Activated T-helper 2 cell treated with anti-CD3 and anti-CD28 coated beads, Interferon-gamma antibody, Interleukin-2, Interleukin-4, amounts not matched to agents 10 μg/mL and 5 μg/mL and 100 μg/mL, durations not matched to agents 14 hours and 24 hours and 36 hours (primary cell): ENCODE measurements at places on chromosomes 3 and 15.

DNA sequence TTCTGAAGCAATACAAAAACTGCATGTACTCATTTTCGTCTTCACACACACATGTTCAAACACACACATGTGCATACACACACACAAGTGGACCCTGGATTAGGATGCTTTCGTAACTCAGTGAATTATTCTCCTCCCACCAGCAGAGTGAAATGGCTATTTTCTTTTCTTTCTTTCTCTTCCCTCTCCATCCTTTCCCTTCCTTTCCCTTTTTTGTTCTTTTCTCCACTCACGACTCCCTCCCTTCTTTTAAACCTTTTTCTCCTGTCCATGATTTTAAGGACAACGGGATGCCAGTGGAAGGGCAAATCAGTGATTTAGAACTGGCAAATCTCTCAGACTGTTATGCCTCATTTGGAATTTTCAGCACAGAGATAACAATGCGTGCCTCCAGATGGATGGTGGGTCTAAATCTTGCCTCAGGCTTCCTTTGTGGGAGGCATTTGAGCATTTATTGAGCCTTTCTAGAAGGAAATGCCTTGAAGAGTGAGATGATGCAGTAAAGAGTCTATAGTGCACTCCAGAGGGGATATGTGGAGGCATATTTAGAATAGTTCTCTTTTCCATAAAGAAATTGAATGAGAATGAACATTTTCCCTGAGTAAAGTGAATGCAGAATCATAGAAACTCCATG lies 130.4 kb upstream of the SLC7A14 start:
- DNase-seq: no peak

- no peak for DNase-seq
Measured at GRCh38 chr3:179710079-179710478, 57.2 kb downstream of the USP13 start.

- DNase-seq: no peak
Measured at GRCh38 chr15:93164409-93164808, 75.4 kb upstream of the RGMA start.

- no peak for DNase-seq
Measured at GRCh38 chr15:67380921-67381320, 126.3 kb downstream of the IQCH start.

GRCh38 chr3:31622636-31623288 lies 90.0 kb downstream of the STT3B start:
- DNase-seq: no peak

- peak; percentile 3 for DNase-seq
Measured at GRCh38 chr15:25173241-25174028, 218.6 kb downstream of the SNRPN start.

DNA sequence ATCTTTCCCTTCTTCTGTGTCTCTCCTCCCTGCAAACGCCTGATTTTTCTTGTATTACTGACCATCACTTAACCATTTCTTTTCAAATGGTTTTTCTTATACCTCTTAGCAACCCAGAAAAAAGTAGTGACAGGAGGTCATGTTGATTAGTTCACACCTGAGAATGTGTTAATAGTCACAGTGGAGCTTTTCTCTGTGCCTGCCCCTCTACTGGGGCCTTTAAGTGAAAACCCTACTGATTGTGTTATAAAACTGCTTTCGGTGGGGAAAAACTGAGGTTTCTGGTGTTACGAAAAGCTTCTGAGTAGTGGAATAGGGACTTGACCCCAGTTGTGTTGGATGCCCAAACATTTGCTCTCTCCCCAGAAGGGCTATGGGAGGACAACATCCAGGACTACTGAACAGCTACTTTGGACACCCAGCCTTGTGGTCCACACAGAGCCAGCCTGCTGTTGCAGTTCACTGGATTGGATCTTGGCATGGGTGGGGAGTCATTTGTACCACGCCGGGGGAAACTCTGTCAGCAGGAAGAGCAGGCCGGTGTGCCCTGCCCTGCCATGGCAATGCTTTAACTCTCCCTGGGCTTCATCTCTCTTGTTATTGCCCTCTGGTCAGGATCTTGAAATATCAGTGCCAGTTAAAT lies 10.3 kb downstream of the GPR87 start:
- DNase-seq: no peak

- DNase-seq: no peak
Measured at GRCh38 chr3:130975251-130975650, 51.4 kb downstream of the ASTE1 start.

DNA sequence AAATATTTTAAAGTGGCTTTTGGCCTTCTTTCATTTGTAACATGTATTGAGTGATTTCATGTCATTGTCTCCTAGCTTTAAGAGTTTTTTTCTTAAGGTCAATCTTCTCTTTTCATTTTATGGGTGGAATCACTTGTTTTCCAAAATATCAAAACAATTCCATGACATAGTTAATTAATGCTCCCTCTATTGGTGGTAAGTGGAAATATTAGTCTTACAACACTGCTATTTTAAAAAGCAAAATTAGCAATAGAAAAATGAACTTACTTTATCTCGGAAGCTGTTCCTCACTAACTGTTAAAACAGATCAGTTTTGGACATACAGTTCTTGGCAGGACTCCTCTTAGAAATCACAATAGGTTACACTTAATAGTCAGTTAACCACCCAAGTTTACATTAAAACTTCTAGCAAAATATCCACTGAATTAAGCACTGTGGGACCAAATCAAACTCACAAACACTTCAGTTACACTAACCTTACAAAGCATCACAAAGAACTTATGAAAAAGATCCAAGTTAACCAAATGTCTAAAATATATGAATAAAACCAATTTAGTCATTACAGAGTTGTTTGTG lies 42.4 kb downstream of the TIGIT start:
- no peak for DNase-seq

DNA sequence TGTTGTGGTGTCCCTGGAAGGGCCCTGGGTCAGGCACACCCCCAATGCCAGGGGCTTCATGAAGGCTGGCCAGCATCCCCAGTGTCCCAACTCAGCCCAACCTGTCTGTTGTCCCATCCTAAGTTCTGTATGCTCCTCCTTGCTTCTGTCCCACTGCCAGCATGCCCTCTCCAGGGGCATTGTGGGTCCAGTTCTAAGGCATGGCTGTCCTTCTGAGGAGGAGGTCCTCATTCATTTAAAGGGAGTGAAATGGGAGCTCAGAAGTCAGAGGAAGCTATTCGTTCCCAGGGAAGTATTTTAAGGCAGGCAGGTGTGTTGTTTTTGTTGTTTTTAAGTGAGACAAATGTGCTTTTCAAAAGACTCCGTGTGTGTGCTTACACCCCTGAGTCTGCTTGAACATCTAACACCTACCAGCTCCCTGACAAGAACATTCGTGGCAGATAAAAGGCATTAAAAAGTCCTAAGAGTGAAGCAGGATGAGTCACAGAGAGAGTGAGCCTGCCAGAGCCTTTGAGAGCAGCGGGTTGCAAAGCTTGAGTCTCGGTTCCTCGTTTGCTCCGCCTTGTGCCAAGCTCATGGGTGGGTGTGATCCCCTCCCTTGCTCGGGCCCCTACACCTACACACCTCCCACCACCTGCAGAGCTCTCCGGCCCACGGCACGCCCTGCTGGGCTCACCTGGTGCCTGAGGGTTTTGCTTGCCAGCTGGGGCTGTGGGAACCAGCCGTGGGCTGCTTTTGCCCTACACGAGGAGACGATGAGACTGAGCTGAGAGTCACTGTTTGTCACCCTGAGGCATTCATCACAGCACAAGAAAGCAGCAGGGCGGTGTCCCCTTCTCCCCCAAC lies 183.4 kb upstream of the TOPAZ1 start:
- no peak for DNase-seq

DNA sequence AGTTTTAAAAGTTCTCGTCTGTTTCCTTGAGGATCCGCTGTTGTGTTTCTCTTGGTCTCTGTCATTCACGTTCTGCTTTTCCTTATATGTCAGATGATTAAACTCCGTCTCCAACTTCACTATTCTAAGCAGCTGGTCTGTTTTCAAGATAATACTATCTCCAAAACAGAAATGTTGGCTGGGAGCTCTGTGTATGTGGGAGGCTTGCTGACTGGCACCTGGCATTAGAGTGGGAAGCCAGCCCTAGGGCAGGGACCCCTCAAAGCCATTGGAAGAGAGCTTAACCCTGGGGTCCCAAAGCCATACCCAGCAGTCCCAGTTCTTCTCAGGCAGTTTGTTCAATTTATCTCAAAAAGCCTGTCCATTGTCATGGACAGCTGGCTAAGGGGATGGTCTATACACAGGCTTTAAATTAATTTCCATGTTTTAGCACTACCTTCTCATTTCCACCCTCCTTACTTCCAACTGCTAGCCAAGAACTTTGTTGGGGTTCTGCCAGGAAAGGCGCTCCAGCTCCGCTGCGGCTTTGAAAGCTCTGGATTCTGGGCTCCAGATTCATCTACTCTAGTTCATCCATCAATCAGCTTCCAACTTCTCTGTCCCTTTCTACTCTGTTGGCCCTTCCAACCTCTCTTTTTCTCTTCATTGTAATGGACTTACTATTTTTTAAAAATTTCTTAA lies 9.2 kb downstream of the BTBD1 start:
- DNase-seq: no peak

DNA sequence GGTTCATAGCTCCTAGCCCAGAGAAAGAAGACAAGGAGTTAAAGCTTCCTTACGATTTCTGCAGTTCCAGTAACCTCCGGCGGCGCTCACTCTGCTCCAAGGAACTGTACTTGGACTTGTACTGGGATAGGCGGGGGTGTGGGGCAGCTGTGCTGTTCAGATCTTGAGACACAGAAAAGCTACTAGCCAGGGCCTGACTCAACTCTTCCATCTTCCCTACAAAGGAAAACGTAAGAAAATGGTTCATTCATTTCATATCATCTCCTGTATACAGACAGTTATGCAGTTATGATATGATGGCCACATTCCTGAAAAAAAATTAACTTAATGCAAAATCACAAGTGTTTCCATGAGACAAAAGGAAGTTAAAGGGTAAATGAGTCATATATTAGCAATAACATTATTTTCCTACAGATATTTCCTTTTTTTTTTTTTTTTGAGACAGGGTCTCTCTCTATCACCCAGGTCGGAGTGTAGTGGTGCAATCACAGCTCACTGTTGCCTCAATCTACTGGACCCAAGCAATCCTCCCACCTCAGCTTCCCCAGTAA lies 4.6 kb downstream of the SNUPN start:
- no peak for DNase-seq

DNA sequence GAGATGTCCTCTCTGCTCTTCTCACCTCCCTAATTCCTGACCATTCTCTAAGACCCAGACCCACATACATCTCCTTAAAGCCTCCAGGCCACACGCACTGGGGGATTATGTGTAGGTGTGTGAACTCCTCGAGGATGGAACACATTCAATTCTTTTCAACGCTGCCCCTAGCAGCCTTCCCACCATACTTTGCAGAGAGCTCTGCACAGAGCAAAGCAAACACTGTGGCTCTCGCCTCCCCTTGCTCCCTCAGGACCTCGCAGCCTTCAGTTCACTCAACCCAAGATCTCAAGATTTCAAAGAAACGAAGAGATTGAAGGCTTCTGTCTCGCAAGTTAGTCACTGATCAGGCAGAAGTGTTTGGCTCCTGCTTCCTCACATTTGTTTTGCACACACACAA lies 6.0 kb downstream of the ACTC1 start:
- no peak for DNase-seq

- no peak for DNase-seq
Measured at GRCh38 chr3:132351222-132351806, 34.1 kb downstream of the ACP3 start.

DNA sequence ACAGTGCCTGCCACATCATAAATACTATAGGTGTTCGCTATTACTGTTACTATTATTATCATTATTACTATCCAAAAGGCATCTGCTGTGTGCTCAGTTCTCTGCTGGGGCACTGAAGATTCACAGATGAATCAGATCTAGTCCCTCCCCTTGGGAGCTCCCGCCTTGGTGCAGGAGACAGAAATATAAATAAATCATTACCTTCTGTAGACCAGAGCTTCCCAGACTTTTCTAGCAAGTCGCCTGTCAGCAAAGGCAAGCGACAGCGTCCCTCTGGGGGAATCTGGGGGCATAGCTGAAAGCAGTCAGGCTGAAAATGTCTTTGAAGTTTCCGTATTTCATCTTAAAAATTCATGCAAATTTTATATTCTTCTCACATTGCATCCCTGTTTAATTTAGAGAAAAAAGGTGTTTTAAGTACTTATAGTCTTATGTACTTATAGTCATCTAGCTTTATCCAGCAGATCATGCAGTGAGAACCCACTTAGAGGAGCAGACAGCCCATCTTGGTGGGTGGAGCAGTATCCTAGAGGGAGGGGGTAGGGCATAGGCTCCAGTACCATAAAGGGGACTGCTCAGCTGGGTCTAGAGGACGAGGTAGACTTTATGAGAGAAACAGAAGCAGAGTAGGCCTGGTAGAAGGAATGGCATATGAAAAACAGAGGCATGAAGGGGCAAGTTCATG lies 10.4 kb upstream of the BRPF1 start:
- no peak for DNase-seq

DNA sequence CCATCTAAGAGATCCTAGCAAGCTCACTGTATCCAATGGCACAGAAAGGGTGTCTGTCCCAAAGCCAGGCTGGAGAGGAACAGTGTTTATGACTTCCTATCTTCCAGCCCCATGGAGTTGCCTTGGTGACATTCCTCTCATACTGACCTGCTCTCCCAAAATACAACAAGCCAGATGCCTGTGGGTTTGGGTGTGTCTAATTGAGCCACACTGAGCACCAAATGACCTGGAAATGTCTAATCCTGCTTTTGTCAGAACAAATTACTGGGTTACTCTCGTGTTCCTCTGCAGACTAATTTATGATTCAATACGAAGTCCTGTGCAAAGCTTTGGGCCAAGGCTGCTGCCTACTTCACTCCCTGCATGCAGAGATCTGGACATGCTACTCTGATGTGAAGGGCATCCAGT lies 98.1 kb upstream of the STRIT1 start:
- DNase-seq: no peak

DNA sequence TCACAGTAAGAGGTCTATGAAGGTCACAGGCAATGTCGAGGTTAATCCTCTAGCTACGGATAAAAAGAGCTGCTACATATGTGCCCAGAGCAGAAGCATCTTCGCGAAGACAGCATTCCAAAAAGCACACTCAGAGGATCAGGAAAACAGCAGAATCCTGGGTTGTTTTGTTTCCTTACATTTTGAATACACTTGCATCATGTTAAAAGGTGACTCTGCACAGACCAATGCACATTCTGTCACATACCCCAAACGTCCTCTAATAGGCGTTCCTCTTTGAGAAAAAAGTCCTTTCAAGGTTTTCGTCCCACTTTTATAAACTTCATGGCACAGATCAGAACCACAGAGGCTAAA lies 52.7 kb downstream of the VGLL4 start:
- no peak for DNase-seq

DNA sequence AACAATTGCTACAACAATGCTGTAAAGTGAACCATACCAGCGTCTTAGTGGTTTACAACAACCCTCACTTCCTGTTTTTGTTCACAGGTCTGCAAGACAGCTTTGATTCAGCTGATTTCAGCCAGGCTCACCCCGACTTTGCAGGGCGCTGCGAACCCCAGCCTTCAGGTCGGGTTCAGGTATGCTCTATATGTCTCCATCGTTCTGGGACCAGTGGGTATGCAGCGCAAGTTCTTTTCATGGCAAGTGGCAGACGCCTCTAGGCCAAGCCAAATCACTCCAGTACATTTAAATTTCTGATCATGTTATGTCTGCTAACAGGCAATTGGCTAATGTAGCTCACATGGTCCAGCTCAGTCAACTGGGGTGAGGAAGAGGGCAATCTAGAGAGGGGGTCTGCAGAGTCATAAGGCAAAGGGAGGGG lies 52.4 kb upstream of the RGMA start:
- no peak for DNase-seq

- DNase-seq: no peak
Measured at GRCh38 chr3:185082149-185082548, 70.7 kb downstream of the C3orf70 start.
